ENCODE measurements at places on chromosomes 12 and 14.

DNA sequence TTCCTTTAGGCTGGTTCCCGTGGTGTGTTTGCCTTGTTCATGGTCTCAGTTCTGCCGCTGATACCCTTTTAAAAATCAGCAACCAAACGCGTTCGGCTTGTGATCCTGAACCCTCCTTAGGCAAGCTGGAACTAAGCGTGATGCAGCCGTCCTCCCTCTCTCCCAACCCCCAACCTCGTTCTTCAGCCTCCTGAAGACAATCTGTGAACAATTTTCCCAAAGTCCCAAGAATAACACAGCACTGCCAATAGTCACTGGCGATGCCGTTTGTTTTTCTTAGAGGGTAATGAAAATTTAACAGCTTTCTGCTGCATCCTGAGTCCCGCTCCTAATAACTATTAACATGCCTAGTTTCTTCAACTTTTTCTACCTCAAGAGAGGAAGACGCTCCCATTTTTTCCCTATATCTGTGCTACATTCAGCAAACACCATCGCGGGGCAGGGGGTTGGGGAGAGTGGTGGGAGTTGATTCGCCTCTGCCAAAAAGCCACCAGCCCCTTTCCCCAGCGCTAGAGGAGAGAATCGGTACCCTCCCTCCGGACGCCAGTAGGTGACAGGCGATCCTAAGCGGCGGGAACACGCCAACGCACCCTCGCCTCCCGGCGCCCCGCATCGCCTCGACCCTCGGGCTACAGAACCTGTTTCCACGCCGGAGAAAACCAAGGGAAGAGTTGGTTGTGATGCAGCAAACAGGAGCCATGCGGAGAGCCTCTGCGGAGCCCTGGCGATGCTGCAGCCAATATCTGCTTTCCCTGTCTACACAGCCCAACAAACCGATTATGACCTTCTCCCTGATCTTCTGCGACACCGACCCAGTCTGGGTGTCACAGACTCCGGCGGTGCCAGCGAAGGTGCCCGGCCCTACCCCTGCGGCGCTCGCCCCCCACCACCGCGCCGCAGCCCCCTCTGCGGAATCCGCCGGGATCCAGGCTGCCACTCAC, 752 bp downstream of the PRICKLE1 start:
- no peak for DNase-seq

DNA sequence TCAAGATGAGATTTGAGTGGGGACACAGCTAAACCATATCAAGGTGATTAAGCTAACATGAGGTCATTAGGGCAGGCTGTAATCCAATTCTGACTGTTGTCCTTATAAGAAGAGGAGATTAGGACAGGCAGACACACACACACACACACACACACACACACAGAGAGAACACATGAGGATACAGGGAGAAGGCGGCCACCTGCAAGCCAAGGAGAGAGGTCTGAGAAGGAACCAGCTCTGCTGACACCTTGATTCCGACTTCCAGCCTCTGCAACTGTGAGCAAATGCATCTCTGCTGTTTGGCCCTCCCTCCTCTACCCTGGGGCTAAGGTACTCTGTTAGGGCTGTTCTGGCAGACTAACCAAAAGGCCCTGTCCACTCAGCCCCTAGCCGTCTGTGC, 112.5 kb upstream of the GSC start:
- DNase-seq: no peak

DNA sequence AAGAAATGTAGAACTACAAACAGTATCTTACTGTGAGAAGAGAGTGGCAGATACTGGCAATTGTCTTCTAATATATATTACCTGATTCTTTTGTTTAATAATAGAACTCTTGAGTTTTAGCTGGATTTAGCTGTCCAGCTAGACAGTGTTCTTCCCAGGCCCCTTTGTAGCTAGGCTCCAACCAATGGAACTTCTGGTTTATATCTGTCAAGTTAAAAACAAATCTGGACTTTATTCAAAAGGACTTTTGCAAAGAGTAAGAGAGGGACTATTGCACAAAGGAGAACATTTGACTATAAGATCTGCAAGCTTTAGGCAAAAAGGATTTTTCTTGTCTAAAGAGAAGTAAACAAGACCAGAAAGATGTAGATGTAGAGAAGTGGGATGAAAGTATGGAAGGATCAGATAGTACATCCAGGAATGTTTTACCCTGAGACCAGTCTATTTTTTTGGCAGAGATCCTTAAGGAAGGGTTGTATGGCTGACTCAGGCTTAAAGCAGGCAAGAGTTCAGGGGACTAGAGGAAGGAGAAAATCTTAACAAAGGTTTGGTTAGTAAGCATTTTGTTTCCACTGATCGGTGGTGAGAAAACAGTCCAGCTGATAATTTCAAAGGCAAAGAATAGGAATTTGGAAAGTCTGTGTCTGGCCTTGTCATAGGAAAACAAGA, 111.1 kb upstream of the PLEKHA5 start:
- DNase-seq: no peak

DNA sequence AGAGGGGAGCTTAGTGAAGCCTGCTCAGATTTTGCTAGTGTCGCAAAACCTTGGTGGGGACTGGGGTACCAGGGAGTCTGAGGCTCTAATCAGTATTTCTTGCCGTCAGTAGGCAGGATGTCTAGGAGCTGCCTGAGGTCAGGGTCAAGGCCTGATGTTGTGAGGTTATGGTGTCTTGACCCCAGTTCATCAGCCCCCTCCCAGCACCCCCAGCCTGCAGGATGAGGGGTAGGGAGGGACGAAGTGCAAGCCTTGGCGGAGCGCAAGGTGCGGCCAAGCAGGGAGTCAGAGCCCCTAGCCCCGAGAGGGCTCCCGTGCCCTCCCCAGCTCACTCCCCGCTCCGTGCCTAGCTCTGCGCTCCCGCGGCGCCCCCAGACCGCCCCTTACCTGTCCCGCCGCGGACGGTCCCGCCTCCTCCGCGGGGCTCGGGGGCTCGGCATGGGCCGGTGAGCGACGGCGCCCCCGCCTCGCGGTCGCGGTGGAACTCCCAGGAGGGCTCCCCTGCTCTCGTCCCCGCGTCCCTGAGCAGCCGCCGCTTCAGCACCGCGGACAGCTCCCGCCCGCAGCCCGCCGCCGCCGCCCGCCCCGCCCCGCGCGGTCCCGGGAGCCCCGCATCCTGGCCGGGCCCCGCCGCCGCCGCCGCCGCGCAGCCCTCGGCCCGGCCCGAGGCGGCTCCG, 347 bp downstream of the SYNDIG1L start:
- peak; percentile 23 for DNase-seq

DNA sequence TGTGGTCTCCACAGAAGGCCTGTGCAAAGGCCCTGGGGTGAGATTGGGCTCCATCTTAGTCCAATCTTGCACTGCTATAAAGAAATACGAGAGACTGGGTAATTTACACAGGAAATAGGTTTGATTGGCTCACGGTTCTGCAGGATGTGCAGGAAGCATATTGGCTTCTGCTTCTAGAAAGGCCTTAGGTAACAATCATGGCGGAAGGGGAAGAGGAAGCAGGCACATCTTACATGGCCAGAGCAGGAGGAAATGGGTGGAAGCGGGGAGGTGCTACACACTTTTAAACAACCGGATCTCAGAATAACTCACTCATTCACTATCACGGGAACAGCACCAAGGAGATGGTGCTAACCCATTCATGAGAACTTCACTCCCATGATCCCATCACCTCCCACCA, 55.4 kb downstream of the FAR2 start:
- no peak for DNase-seq

DNA sequence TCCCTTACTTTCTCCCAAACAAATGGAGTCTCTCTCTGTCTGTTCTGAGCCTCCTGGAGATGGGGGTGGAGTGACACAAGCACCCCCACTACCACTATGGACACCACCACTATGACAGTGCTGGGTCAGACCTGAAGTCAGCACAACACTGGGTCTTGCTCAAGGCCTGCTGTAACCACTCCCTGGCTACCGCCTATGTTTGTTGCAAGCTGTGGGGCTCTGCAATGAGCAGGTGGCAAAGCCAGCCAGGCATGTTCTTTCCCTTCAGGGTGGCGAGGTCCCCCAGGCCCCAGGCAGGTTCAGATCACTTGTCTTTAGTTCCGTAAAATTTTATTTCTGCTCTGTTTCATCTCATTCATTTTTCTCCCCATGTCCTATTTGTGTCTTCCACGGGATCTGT, 349.8 kb downstream of the TMEM121 start:
- DNase-seq: no peak

- DNase-seq: no peak
Observed at GRCh38 chr12:64912516-64913255, 88.2 kb downstream of the TBC1D30 start.

DNA sequence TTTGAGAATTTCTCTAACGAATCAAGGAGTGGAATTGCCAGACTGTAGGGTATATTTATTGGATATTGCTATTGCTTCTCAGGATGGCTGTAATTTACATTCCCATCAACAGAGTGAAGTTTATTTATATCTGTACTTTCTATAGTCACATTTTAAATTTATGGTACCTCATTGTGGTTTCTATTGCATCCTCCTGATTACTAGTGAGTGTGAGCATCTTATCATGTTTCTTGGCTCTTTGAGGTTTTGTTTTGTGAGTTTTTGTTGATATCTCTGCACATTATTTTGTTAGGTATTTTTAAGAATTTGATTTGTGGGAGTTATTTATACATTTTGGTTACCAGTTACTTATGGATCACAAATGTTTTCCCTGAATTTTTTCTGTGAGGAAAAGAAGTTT, 13.9 kb downstream of the DNM1L start:
- no peak for DNase-seq
